Mucosa of gallbladder (tissue), 1 donor: ENCODE measurements at places on chromosomes 5 and 9. TPM values are rescaled to one million over a fixed set of nuclear protein-coding genes. Genes with fewer than 3 reads are reported as not detected.

DNA sequence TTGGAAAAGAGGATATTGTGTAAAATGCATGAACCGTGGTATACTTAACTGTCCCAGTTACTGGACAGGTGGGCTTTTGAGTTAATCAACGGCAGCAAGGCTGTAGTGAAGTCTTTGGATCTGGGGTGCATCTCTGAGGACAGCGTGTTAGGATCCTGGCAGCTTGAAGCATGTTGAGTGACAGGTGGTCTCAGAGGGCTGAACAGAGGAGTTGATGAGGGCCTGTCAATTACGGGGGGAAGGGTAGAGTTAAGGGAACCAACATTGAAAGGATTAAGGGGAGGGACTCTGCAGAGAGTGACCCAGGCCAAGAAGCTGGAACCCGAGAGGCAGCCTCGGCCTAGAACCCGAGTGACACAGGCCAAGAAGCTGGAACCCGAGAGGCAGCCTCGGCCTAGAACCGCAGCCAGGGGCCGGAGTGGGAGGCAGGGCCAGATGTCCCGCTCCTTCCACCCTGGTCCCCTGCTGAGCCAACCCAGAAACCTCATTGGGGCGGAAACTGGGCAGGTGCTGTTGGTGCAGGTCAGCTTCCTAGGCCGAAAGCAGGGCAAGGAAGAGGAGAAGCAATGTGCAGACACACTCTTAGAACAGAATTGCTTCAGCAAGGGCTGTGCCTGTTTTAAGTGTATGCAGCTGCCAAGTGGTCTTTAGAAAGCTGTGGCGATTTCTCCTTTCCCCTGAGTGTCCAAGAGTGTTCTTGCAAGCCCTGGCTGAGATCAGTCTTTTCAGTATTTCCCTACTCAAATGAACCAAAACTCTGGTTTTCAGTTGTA lies 62.0 kb downstream of the ANKRD33B start:
- DNase-seq, result no peak

GRCh38 chr5:66197764-66198405 lies 53.8 kb downstream of the SREK1 start:
- DNase-seq, result no peak

DNA sequence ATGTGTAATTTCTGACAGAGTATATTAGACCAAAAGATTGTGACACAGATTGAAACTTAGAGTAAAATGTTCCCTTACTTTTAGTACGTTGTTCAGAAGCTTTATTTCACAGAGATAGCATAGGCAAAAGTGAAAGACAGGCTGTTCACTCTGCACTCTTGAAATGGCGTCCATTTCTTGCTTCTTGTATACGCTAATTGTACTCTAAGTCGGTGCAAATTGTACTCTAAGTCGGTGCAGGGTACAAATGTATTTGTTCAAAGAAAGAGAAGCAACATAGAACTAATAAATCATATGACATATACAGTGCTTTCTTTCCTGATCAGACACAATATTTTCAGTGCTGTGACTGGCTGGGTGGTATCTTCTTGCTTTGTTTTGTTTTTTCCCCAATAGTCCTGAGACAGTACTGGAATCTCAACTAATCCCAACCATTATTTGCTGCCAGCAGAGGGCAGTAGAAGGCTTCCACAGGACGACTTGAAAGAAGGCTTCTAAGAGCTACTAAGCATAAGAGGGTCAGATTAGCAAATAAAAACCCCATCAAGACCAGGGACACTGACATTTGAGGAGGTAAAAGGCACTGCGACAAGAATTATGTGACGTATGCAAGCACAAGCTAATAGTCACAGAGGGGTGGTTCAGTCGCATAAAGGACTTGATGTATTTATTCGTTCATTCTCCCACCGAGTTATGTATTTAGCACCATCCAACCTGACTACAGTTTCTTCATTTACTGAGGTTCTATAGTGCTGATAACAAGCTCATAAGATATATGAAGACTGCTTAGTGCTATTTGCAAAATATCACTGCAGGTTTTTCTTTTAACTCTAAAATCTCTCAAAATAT lies 831.8 kb downstream of the TAF11L14 start:
- DNase-seq, result peak; percentile 58

FGF1 gene
- 0.98 TPM for total RNA-seq

ARSI gene
- 2.2 TPM for total RNA-seq

NPR3 gene
- 6.5 TPM for total RNA-seq
